ENCODE measurements at places on chromosomes 16 and 17.

DNA sequence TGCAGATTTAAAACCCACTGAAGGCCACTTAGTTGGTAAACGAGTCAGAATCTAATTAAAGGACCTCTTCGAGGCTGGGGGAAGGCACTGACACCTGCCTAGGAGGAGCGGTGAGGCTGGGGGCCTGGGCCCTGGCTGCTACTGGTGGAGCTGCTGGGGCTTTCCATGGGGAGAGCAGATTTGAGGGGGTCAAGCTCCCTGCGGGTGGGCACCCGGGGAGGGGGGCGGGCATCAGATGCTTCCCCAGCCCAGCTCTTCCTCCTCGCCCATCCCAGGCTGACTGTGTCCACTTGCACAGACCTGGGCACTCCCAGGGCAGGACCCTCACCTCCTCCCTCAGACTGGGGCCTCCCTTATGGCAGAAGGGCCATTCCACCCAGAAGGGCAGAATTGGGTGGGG lies 19.0 kb downstream of the SRCIN1 start:
- DNase-seq = no peak
- peaks cover 16% of the 10 kb centered on the region for H3K4me1 ChIP-seq
- no peak overlapping the region for H3K4me3 ChIP-seq

DNA sequence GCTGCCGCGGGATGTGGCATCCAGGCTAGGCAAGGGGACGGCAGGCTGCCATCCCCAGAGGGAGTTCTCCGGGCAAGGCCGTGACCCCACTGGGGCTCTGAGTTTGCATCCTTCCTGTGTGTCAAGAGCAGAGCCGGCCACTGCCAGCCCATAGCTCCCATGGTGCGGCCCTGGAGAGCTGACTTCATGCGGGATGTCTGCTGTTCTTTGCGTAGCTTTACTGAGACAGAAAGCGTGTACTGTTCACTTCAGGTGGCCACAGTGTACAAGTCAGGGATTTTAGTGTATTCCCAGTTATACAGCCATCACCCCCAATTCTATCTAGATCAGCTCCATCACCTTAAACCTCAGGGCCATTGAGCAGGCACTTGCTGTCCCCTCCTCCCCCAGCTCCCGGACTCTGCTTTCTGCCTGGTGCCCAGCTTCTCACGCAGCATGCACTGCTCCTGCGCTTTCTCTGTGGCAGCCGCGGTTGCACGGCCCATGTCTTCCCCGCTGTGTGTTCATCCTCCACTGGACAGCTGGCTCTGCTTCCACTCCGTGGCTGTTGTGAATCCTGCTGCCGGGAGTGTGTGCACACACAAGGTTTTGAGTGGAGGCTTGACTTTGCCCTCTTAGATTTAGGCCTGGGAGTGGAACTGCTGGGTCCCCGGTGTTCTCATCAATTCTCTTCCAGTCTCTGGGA lies 71.2 kb downstream of the KLHDC4 start:
- H3K4me1 ChIP-seq = no peaks in the 10 kb centered on the region
- H3K4me3 ChIP-seq = no peak overlapping the region
- H3K36me3 ChIP-seq = no peaks in the 10 kb centered on the region
- DNase-seq = no peak
- no peak overlapping the region for H3K27ac ChIP-seq

GRCh38 chr17:79866791-79867518 lies 27.7 kb upstream of the CBX4 start:
- H3K4me1 ChIP-seq = no peaks in the 10 kb centered on the region
- H3K27me3 ChIP-seq = no peaks in the 10 kb centered on the region
- no peak overlapping the region for H3K4me3 ChIP-seq
- DNase-seq = no peak
- H3K27ac ChIP-seq = no peak overlapping the region

GRCh38 chr16:58535100-58535499 lies 19.8 kb downstream of the SETD6 start:
- no peaks in the 10 kb centered on the region for H3K4me1 ChIP-seq
- DNase-seq = no peak
- H3K36me3 ChIP-seq = peaks cover 52% of the 10 kb centered on the region
- H3K27ac ChIP-seq = no peak overlapping the region
- H3K27me3 ChIP-seq = no peaks in the 10 kb centered on the region

DNA sequence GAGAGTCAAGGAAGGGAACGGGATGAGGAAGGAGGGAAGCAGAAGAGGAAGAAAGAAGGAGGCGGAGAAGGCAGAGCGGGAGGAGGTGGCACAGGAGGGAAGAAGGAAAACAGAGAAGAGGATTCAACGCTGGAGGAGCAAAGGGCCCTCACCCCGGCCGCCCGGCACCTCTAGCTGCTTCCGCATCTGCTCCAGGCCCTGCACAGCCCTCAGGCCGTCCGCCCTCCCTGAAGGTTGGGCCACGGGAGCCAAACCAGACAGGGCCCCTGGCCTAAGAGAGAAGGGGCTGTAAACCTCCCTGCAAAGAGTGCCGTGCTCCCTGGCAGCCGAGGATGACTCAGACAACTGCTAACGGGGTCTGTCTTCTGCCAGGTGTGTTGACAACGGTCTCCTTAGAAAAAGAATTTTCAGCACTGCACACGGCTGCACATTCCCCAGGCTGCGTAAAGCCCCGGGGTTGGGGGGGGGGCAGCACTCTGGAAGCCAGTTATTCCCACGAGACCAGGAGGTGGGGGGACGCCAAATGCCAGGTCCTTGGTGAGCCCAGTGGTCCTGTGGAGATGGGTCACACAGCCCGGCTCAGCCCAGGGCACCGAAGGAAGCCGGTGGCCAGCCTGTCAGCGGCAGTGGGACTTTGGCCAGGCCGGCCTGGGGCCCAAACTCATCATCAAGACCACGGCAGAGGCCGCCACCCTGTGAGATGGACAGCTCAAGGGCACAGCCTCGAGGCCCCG lies 29.1 kb downstream of the MRM3 start:
- H3K36me3 ChIP-seq = peaks cover 19% of the 10 kb centered on the region
- no peak for DNase-seq
- no peak overlapping the region for H3K4me3 ChIP-seq

Measured in small intestine (tissue), 16 donors.